ENCODE measurements at places on chromosomes 12 and 14.

DNA sequence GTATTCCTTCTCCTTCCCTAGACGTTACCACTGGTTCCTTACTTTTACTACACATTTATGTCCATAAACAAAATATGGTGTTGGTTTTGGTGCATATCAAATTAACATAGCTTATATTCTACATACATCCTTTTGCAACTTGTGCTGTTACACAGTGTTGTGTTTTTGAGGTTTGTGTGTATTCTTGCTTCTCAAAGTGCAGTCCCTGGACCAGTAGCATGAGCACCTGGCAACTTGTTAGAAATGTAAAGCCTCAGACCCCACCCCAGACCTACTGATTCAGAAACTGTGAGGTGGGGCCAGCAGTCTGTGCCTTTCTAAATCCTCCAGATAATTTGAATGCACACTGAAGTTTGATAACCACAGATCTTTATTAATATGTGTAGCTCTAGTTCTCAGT, 65.9 kb downstream of the RNFT2 start:
- DNase-seq: no peak

GRCh38 chr12:69055706-69056105, 122.7 kb upstream of the CPM start:
- DNase-seq: no peak

DNA sequence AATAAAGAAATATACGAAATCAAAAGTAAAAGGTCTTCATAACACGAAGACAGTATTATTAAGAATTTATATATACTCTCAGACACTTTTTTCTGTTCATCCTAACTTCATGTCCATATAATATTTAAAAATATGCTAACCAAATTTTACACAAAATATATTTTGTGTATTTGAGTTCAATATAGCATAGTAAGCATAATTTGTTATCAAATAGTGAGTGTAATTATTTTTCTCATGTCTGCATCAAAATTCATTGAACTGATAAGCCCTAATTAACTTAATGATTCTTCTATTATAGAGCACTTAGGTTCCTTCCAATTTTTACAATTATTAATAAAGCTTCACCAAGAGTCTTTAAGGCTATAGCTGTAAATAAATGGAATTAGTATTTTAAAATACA, 99.7 kb upstream of the SYT1 start:
- no peak for DNase-seq

- DNase-seq: no peak
These were observed 30.4 kb upstream of the PLEK2 start for GRCh38 chr14:67442139-67442906.

DNA sequence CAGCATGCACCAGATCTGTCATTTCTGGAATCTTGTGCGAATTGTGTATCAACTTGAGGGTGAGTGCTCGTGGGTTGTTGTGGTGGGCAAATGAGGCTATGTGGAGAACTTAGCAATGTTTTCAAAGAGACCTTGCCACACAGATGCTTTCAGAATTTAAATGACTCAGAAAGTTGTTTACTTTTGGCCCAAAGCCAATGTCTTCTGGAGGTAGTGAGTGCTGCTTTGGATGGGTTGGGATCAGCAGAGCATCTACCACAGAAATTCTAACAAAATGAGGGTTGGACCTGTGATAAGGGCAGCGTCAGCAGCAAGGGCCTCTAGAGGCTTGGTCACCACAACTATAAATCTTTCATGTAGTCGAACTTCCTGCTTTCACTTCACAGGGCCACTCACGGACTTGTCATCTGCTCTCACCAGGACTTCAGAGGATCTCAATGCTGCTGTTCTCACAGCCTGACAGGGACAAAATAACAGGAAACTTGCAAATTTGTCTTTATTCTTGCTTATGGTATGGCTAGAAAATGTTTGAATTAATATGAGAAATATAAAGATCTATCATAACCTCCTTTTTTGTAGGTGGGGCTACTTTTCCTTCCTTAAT, 111.4 kb downstream of the DACT1 start:
- no peak for DNase-seq

GRCh38 chr12:20040831-20041230, 327.5 kb upstream of the PDE3A start:
- no peak for DNase-seq

DNA sequence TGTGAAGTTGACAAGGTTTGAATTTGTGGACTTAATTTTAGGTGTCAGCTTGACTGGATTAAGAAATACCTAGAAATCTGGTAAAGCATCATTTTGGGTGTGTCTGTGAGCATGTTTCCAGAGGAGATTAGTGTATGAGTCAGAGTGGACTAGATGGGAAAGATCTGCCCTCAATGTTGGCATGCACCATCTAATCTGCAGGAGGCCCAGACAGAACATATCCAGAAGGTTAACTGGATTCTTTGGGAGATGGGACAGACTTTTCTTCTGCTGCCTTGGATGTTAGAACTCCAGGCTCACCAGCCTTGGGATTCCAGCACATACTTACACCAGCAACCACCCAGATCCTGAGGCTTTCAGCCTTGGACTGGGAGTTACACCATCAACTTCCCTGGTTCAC, 14.1 kb downstream of the SGPP1 start:
- no peak for DNase-seq

GRCh38 chr14:66247662-66248193, 238.4 kb upstream of the CCDC196 start:
- DNase-seq: no peak

DNA sequence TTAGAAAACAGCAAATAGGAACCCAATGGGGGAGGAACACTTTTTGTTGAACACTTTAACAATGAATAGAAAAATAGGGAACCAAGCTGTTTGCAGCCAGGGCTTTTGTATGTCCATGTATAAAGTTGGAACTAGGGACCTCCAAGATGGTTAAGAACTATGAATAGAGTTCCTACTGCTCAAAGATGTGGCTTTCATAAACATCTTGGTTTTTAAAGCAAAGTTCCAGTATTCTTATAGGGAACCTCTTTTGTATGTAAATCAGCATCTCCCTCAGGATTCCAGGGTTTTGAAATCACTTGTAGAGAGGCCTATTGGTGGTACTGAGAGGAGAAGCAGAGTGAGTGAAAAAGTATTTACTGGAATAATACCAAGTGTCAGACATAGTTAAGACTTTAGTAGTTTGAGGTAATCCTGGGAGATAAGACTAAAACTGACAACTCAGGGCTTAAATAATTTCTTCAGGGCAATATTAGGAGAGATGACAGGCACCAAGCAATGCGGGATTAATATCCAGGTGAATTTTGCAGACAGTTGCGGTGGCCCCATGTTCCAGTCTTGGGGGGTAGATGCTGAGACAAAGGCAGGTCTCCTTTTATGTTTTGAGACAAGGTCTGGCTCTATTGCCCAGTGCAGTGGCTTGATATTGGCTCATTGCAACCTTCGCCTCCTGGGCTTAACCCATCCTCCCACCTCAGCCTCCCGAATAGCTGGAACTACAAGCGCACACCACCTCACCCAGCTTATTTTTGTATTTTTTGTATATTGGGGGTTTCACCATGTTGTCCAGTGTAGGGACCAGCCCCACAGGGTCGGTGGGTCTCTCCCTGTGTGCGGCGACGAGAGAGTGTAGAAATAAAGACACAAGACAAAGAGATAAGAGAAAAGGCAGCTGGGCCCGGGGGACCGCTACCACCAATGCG, 10.4 kb upstream of the EID3 start:
- DNase-seq: no peak

DNA sequence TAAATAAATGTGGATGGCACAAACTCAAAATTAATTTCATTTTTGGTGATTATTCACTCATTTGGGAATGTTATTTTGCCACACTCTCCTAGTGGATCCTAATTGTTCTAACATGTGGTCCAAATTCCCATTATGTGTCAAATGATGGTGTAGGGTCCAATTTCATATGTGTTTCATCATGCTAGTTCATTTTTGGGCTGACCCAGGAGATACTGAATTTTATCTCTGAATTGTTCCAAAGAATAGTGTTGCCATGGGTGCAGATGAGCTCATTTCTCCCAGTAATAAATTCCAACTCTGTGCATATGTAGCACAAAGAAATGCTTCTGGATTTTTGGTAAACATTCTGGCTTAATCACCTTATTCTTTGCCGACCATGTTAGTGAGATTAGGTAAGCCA, 23.5 kb upstream of the SEL1L start:
- DNase-seq: no peak

DNA sequence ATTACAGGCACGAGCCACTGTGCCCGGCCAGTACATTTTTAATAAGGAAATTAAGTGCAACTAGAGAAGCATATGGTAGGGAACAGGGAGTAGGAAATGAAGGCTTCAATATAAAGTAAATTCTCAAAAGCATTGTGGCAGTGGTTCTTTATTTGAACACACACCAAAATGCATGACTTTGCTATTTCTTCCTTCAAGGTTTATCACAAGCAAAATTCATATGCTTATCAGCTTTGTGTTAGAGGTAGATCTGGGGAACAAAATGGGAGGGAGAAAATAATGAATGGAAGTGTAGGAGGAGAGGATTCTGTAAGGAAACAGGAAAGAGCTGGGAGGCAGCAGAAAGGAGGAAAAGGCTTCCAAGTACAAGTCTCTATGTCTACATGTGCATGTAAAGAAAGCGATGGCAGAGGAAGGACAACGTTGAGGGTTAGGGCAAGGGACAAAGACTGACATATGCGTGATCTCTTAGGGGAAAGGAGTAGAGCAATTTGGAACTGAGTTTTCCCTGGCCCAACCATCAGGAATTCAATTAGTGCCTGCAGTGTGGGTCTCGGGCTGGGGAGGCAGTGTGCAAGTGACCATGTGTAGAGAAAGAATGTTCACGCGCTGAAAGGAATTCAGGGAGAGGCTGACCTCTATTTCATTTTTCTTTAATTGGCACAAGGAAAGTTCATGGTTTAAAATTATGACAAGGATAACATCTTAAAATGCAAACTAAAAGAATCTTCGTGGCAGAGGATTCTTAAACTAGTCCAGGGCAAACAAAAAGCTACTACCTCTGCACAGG, 22.9 kb upstream of the RASSF8 start:
- no peak for DNase-seq

DNA sequence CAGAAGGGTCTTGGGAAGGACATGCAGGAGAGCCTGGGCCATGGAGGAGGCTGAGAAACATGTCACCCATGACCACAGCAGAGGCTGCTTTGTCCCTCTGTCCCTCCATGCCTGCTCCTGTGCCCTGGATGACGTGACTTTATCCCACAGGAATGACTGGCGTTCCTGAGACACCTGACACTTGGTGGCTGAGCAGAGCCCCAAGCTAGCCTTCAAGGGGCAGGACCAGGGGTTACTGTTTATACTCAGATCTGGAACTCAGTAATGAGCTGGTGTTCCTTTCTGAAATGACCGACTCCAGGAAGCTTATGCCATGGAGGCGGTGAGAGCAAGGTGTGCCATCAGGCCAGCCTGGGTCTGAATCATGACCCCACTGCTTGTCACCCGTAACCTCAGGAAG, 44.2 kb downstream of the ZFP36L1 start:
- DNase-seq: no peak

DNA sequence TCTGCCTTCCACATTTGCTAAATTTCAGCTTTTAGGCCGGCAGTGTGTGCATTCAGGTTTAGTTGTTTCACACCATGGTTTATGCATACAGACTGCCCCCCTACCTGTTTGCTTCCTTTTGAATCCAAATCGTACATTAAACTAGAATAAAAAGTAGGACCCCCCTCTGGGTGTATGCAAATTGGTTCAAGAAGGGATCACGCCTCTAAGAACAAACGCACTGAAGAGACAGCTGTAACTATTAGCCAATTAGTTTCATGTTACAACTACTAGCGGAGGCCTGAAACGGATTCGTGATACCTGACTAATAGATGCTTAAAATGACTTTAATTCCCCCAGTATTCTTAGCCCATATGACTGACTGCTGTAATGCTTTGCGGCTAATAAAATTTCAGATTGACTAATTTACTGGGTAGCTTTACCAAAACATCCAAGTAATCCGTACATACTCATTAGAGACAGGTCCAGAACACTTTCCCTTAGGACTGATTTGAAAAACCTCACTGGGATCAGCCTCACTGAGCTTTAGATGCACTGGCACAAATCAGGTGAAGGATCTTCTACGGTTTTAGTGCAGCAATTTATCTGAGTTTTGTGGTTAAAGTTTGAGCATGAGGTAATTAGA, 411.8 kb downstream of the NPAS3 start:
- DNase-seq: no peak

- no peak for DNase-seq
These were observed 4.6 kb downstream of the KIF26A start for GRCh38 chr14:104142946-104143470.

DNA sequence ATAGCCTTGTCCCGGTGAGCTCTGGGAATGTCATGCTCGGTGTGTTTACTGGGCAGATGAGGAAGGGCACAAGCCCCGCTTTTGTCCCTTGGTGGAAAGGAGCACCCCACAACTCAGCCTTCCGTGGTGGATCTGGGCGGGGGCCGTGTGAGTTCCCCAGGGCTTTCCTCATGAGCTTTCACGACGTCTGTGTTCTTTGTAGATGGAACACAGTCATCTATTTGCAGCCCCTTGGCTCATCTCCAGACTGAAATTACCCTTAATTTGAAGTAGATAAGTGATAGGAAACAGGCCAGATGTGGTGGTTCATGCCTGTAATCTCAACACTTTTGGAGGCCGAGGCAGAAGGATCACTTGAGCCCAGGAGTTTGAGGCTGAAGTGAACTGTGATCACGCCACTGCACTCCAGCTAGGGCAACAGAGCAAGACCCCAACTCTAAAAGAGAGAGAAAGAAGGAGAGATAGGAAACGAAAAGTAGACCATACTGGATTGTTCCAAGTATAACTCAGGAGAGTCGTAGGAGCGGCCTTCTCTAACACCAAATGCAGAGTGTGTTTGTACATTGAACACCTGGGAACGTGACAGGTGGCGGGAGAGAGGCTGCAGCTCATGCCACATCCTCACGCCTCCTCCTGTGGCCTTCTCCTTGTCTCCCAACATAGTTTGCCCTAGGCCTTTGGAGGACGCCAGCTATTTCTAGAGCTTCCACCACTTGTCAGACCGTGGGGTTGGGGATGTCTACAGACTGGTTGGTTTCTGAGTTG, 8.8 kb downstream of the P2RX4 start:
- no peak for DNase-seq

GRCh38 chr14:85380881-85381280, 149.1 kb upstream of the FLRT2 start:
- DNase-seq: no peak

DNA sequence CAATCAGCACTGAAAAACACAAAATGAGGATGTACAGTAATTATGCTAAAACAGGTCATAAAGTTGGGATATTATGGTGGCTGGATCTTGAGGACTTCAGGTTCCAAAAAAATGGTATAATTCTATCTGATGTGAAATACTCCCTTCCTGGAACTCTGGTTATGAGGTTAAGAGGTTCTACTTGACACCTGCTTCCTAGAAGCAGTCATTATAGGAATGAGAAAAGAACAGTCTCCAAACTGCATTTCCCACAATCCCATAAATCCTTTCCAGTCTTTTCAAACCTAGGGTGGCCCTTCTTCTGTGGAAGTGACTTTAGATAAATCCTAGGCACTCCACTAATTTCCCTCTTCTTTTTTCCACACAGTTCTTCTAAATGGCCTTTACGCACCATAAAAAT, 63.7 kb upstream of the OR10AD1 start:
- DNase-seq: no peak

GRCh38 chr14:72544615-72545387, 349.1 kb downstream of the DPF3 start:
- DNase-seq: no peak

- DNase-seq: no peak
These were observed 292.3 kb downstream of the FUT8 start for GRCh38 chr14:65704850-65705249.
